ENCODE measurements at places on chromosomes 2 and 18. TPM values are rescaled to one million over a fixed set of nuclear protein-coding genes. Genes with fewer than 3 reads are reported as not detected.

The SERPINB4 gene
- not detected for total RNA-seq

The DAPL1 gene
- not detected for total RNA-seq

The ASB18 gene
- total RNA-seq, result not detected

The ACVR1C gene
- total RNA-seq, result 0.59 TPM
